ENCODE measurements at places on chromosomes 16 and 17.

DNA sequence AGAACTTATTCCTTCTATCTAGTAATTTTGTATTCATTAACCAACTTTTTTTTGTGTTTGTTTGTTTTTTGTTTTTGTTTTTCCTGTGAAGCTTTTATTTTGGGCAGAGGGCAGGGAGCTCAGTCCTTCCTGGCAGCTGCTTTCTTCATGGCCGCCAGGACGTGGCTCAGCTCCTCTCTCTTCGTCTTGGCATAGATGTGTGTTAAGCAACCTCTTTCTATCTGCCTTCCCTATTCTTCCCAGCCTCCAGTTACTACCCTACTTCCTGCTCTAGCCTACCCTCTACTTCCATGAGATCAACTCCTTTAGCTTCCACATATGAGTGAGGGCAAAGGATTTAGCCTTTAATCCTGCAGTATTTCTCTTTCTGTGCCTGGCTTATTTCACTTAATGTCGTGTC lies 8.2 kb upstream of the BRD7 start:
- H3K4me3 ChIP-seq, result no peak overlapping the region
- no peaks in the 10 kb centered on the region for H3K36me3 ChIP-seq

GRCh38 chr17:50765454-50766221 lies 1.7 kb downstream of the ANKRD40CL start:
- peaks cover 37% of the 10 kb centered on the region for H3K27me3 ChIP-seq
- H3K4me3 ChIP-seq, result no peak overlapping the region
- no peak overlapping the region for H3K27ac ChIP-seq
- DNase-seq, result no peak
- H3K4me1 ChIP-seq, result peaks cover 18% of the 10 kb centered on the region

DNA sequence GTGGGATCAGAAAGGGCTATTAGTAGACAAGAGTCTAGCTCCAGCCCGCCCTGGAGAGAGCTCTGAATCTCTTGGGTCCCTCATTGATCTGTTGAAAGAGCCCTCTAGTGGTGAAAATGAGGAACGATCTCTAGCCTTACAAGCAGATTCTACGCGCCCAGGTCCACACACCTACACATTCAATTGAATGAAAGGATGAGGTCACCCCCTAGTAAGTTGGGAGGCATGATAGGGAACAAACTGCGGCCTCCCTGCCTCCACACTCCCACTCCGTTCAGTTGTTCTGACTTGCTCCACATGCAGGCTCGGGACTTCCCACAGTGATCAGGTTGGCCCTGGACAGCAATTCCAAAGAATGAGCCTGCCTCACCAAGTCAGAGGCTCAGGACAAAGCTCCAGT lies 2.9 kb upstream of the CACNG3 start:
- H3K4me3 ChIP-seq, result no peak overlapping the region
- no peaks in the 10 kb centered on the region for H3K4me1 ChIP-seq
- H3K27ac ChIP-seq, result no peak overlapping the region

- no peak overlapping the region for H3K27ac ChIP-seq
- H3K36me3 ChIP-seq, result no peaks in the 10 kb centered on the region
- DNase-seq, result no peak
- no peak overlapping the region for H3K4me3 ChIP-seq
These were observed 143.3 kb upstream of the ANKFN1 start for GRCh38 chr17:56009795-56010651.

DNA sequence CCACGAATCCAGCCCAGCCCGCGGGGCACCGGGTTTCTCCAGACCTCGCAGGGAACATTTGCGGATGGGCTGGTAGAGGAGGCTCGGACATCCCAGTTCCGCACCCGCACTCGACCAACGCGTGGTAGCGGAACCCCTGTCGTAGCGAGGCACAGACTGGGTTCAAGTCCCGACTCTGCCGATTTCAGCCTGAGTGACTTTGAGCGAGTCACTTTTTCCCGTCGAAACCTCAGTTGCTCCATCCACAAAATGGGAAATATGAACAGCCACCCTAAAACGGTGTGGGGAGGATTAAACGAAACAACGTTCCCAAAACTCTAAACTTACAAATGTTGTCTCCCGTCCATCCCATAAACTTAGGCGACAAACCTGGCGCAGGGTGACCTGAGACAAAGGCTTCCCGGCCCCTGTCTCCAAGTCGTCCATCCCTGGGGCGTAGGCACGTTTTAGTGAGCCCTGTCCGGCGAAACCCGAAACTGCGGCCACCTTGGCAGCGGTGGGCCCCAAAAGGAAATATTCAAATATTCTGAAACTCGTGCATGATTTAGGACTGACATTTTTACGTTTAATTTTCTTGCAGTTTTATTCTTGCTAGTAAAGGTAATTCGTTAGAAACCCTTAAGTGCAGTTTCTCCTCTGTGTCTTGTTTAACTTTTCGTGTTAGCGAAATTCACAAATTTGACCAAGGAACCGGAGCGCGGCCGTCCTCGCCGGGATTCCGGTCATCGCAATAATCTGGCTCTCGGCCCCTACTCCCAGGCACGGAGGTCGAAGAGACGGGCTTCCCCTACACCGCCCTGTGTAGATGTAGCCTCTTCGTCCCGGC lies 1.9 kb upstream of the MLLT6 start:
- peak; percentile 28 for DNase-seq
- H3K4me1 ChIP-seq, result peaks cover 47% of the 10 kb centered on the region
- H3K4me3 ChIP-seq, result peak overlapping the region; percentile 87
- peaks cover 34% of the 10 kb centered on the region for H3K36me3 ChIP-seq
- H3K27me3 ChIP-seq, result no peaks in the 10 kb centered on the region

- no peak for DNase-seq
- peaks cover 8% of the 10 kb centered on the region for H3K4me1 ChIP-seq
- no peak overlapping the region for H3K27ac ChIP-seq
- peaks cover 3% of the 10 kb centered on the region for H3K27me3 ChIP-seq
- no peak overlapping the region for H3K4me3 ChIP-seq
- H3K36me3 ChIP-seq, result no peaks in the 10 kb centered on the region
These were observed 21.0 kb upstream of the FZD2 start for GRCh38 chr17:44536090-44536953.

DNA sequence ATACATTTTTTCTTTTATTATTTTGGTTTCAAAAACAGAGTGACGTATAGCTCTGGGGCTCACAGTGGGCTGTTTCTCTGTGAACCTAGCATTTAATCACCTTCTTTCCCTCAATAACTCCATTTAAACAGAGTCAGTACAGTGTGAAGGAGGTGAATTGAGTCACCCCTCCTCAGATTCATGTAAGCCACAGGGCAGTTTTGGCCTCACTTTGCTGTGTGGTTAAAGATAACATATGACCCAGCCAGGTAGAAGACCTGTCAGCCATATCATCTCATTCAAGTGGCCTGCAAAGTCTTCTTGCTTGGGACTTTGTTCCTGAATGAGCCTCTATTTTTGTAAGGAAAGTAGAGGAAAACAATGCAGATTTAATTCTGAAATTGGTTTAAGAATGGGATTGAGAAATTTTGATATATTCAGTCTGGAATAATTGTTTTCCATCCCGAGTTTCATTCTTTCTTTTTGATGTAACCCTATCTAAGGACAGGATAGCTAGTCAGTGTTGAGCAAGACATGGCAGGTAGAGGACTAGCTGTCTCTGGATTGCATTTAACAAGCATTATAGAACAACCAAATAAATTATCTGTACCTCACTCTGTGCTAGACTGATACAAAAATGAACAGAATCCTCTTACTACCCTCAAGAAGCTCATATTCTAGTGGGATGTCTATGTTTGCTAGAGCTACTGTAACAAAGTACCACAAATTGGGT lies 13.1 kb downstream of the MAP2K6 start:
- H3K36me3 ChIP-seq, result peaks cover 2% of the 10 kb centered on the region
- peaks cover 29% of the 10 kb centered on the region for H3K4me1 ChIP-seq
- H3K27me3 ChIP-seq, result no peaks in the 10 kb centered on the region
- DNase-seq, result no peak
- H3K4me3 ChIP-seq, result no peak overlapping the region

DNA sequence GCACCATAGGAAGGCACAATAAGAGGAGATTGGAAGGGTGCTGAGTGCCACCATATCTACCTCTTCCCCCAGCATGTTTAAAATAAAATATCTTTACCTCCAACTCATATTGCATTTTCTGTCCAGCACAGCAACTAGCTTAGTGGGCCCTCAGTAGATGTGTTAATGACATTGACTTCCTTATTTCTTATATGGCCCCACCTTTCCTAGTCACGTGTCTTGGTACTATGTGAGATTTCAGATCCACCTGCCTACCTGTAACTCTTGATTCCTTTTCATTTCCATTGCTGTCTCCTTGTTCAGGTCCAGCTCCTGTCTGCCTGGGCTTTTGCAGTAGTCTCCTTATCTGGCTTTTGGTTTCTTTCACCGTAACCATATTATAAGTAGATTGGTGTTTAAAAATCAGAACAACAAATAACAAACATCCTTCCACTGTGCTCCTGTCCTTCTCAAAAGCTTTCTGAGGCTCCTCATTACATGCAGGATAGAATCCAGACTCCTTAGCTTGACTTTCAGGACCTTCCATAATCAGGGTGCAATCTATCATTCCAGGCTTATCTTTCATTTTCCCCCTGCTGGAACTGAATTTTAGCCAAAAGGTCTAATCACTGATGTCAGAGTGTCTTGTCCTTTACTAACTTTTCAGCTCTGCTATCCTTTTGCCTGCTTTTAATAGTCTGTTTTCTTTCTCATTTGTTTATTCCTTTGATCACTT lies 71.3 kb downstream of the FTO start:
- H3K27ac ChIP-seq, result no peak overlapping the region
- H3K4me1 ChIP-seq, result peaks cover 12% of the 10 kb centered on the region
- H3K27me3 ChIP-seq, result no peaks in the 10 kb centered on the region
- no peak overlapping the region for H3K4me3 ChIP-seq
- H3K36me3 ChIP-seq, result no peaks in the 10 kb centered on the region
- no peak for DNase-seq

DNA sequence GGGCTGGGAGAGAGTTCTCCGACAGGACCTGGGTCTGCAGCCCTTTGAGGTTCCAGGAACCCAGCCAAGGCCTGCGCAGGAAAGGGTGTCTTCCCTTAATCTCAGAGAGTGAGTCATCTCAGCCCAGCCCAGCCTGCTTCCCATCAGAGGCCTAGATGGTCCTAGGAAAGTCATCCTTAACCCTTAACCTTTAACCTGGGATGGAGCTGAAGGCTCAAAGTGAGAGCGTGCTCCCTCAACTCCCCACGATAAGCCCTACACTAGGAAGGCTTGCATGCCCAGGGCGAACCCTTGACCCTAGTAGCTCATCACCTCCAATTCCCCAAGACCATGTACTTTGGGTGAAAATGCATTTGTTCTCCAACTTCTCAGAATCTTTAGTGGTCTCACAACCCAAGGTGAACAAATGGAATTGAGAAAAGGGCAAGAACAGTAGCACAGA lies 4.8 kb upstream of the ATXN7L3 start:
- no peak overlapping the region for H3K4me3 ChIP-seq
- peak overlapping the region; percentile 73 for H3K27ac ChIP-seq
- no peak for DNase-seq
- no peaks in the 10 kb centered on the region for H3K27me3 ChIP-seq
- peaks cover 52% of the 10 kb centered on the region for H3K4me1 ChIP-seq

DNA sequence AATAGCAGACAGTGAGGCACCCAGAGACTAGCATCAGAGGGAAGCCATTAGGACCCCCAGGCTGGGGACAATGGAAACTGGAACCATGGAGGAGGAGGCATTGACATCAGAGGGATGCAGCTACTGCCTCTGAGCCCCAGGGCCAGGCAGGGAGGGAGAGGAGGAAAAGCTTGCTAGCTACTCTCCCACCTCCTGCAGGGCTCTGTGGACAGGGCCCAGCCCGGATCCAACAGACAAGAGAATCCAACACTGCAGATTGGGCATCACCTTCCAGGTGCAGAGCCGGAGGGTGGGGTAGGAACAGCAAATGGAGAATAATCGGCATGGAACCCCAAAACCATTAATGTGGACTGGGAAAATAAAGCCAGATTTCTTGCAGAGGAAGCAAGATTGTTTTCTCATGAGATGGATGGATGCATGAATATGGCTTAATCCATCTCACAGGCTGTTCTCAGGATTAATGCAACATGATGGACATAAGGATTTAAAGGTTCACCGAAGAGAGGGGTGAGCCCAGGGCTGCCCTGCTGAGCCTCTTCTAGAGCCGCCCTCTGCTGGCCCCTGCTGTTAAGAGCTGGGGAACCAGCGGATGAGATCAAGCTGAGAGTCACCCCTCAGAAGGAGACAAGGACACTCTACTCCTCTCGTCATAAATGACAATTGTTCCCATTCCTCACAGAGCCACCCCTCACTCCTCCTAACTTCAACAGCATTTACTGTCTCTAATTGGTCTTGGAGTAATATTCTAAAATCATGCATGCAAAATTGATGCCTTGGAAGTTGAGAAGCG lies 48.8 kb downstream of the DNAH3 start:
- no peaks in the 10 kb centered on the region for H3K36me3 ChIP-seq
- H3K4me1 ChIP-seq, result no peaks in the 10 kb centered on the region
- H3K4me3 ChIP-seq, result no peak overlapping the region
- DNase-seq, result no peak

DNA sequence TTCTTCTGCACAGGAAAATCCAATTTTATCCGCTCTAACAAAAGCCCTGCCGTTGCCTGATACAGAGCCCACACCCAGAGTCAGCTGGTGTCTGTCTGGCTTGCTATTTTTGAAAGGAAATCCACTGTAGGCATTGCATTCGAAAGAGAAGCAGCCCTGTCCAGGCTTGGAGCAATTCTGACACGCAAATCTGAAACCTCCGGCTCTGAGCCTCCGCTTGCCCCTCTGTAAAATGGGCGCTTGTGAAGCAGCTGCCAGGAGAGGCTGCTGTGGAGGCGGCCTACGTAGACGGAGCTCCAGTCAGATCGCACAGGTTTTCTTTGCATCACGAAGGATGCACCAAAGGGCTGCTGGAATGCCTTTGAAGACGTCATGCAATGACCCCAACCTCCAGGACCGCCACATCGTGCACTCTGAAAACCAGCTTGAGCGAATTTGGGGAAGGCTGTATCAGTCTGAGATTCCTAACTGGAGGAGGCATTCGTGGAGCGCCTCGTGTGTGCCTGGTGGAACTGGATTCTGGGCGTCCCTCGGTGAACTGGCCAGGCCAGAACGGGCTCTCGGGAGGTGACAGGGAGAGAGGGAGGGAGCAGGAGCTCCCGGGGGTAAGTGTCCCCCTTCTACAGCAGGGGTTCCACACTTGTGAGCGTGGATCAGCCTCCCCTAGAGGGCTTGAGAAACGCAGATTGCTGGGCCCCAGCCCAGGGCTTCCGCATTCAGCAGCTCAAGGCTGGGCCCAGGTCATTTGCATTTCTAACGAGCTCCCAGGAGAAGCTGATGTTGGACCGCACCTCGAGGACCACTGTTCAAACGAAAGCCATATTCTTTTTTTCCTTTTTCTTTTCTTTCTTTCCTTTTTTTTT lies 215.5 kb downstream of the MRTFB start:
- H3K4me3 ChIP-seq, result peak overlapping the region; percentile 93
- no peak overlapping the region for H3K27ac ChIP-seq
- no peaks in the 10 kb centered on the region for H3K27me3 ChIP-seq
- H3K36me3 ChIP-seq, result peaks cover 12% of the 10 kb centered on the region
- peaks cover 17% of the 10 kb centered on the region for H3K4me1 ChIP-seq
- peak; percentile 40 for DNase-seq

GRCh38 chr17:51734462-51734861 lies 424.1 kb downstream of the CA10 start:
- no peaks in the 10 kb centered on the region for H3K27me3 ChIP-seq
- no peaks in the 10 kb centered on the region for H3K4me1 ChIP-seq

GRCh38 chr17:27634776-27635175 lies 3.8 kb downstream of the LGALS9 start:
- DNase-seq, result no peak
- no peak overlapping the region for H3K4me3 ChIP-seq
- H3K4me1 ChIP-seq, result peaks cover 55% of the 10 kb centered on the region
- H3K27me3 ChIP-seq, result no peaks in the 10 kb centered on the region
- peaks cover 42% of the 10 kb centered on the region for H3K36me3 ChIP-seq
